ENCODE measurements at places on chromosomes 3 and 15.

GRCh38 chr3:9125278-9125951 is 124.0 kb downstream of the SRGAP3 start:
- no peak for DNase-seq

GRCh38 chr3:46356909-46357308 is 3.0 kb downstream of the CCR2 start:
- DNase-seq, result no peak

GRCh38 chr3:4656059-4656458 is 162.9 kb downstream of the ITPR1 start:
- DNase-seq, result peak; percentile 15

DNA sequence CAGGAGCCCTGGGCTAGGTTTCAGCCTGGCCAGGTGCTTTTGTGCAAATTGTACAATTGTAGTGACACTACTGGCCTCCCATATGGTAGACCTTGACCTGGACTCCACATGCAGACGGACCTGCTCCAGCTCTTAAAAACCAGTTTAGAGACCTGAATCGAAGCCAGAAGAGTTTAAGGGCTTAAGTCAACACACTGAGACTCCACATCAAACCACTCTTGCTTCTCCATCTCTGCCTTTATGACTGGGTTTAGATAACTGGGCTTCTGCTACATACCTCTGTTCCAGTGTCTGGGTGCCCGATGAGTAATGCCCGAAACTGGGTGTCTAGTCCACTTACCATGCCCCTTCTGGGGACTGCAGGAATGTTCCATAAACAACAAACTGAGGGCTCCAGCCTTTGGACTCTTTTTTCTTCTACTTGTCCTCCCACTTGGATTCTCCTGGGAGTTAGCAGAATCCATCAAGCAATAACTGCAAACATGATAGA is 32.8 kb downstream of the TMEM212 start:
- no peak for DNase-seq

- no peak for DNase-seq
These were observed 64.2 kb downstream of the ISG20 start for GRCh38 chr15:88702983-88703382.

DNA sequence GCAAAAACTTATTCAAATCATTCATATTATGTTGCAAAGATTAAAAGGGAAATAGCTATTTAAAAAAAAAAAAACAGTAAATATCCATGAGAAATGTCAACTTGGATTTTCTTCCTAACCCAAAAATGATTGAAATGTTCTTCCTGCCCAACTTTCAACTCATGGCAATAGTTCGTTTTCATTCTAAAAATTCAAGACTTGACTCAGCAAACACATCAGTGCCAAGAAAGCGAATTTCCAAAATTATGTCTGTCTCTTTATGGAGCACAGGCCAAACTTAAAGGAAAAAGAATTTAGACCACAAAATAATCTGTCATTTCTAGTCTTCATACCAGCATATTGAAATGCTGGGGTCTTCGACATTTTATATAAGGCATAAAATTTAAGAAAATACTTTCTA is 63.7 kb downstream of the MAGI1 start:
- no peak for DNase-seq

DNA sequence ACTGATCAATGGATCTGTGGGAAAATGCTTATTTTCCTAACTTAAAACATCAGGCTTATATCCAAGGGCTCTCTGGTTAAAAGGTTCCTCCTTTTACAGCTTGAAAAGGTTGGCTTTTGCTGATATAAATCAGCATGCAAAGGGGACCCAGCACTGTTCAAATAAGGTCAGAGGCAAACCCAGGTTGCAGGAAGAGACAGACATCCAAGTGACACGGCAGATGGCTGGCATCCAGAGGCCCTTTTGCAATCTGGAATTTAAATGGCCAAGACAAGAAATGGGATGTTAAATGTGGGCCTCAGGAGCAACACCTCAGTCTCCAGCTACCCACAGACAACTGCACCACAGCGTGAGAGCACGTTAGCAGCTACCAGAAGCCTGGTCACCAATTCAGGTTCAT is 6.3 kb downstream of the SH3BP5 start:
- DNase-seq, result no peak

- no peak for DNase-seq
These were observed 93.0 kb downstream of the NPTN start for GRCh38 chr15:73540161-73540560.

- no peak for DNase-seq
These were observed 8.4 kb downstream of the SHF start for GRCh38 chr15:45179221-45179985.

DNA sequence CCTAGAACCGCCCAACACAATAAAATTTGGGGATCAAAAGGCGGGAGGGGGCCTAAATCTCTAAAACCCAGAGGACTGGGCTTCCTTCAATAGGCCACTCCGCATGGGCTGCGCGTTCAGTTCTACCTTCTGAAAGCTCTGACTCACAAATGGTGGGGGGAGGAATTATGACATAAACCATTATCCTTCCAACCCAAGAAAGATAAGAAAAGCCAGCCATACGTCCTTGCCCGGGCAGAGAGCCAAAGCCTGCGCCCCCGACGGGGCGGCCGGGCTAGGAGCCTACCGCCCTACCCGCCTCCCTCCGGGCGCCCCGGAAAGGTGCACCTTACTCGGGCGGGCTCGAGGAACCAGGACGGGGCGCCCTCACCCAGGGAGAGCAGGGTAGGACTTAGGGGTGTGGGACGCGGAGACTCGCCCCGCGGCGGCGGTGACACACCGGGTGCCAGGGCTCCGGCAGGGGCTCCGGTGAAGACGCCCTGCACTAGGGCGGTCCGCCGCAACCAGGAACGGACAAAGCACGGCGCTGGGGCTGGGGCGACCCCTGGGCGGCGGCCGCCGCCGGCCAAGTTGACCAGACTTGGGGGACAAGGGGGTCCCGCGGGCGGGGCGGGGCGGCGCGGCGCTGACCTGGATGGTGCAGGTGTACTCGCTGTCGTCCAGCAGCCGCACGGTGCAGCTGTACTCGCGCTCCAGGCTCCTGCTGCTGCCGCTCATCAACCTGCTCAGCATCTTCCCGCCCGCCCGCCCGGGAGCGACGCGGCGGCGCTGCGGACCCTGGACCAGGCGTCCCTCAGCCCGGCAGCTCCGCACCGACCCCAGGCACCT is 534 bp downstream of the FRMD5 start:
- no peak for DNase-seq

- no peak for DNase-seq
These were observed 23.7 kb downstream of the TPM1 start for GRCh38 chr15:63066272-63066671.

- DNase-seq, result no peak
These were observed 22.5 kb downstream of the RHOA start for GRCh38 chr3:49389297-49389696.

GRCh38 chr3:171976526-171976925 is 62.9 kb upstream of the FNDC3B start:
- DNase-seq, result no peak

DNA sequence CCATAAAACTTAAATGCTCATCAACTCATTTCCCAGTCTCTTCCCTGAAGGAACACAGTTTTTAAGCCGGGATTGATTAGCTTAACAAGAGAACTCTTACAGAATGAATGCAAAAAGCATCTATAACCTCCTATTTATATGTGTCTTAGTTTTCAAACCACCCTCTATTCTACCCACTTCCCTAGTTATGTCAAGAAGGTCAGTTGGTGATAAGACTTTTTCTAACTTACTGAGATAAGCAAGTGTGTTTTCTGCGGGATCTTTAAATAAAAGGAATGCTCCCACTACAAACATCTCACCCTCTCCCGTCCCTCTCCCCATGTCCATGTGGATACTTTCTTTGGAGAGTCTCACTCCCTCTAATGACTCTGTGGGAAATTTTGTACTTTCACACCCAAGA is 218.5 kb downstream of the SV2B start:
- no peak for DNase-seq

DNA sequence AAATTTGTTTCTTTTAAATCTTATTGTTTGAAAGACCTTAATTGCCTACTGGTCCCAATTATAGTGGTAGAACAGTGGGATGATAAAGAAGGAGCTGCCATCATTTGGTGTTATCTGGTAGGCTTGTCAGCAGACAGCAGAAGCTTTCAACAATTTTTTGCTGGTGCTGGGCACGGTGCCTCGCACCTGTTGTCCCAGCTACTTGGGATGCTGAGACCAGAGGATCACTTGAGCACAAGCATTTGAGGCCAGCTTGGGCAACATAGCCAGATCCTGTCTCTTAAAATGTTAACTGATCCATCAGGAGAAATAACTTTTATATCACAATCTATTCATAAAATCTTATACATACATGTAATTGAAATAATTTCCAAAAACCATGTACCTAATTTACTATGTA is 36.0 kb downstream of the SENP5 start:
- no peak for DNase-seq

GRCh38 chr3:11495948-11496557 is 147.7 kb downstream of the VGLL4 start:
- DNase-seq, result no peak

GRCh38 chr15:70556779-70557178 is 206.6 kb downstream of the UACA start:
- DNase-seq, result no peak

- DNase-seq, result no peak
These were observed 41.4 kb downstream of the UBE2E2 start for GRCh38 chr3:23244324-23245041.

DNA sequence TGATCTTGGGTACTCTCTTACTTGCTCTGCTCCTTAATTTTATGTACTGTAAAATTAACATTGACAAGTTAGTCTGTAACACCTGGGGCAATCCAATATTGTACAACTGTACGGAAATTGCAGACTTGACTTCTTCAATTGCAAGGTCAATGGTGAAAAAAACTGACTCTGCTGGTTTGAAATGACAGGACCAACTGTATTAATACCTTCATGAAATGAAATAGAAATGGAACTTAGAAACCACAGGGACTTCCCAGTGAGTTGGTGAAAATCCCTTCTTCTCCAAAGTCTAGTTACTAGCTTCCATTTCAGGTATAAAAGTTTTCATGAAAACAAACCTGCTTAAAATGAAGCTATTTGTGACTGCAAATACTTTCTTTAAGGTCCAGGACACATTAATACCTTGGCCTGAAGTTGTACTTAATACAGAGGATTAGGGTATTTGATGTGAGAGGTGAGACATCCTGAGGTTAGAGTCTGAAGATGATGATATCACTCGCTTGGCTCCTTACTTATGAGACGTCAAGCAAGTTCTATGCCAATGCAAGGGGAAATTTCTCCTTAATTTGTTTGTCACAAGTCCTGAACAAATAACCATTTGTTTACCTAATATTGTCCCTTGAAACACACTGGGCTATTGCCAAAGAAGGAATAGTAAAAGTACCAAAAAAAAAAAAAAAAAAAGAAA is 226.2 kb upstream of the TP63 start:
- DNase-seq, result no peak

GRCh38 chr15:66825139-66825538 is 123.1 kb downstream of the SMAD6 start:
- no peak for DNase-seq

- no peak for DNase-seq
These were observed 18.5 kb downstream of the MIX23 start for GRCh38 chr3:122364490-122364889.

GRCh38 chr3:131840156-131840797 is 194.5 kb downstream of the CPNE4 start:
- DNase-seq, result no peak

- no peak for DNase-seq
These were observed 51.4 kb upstream of the IQSEC1 start for GRCh38 chr3:13124631-13125030.

DNA sequence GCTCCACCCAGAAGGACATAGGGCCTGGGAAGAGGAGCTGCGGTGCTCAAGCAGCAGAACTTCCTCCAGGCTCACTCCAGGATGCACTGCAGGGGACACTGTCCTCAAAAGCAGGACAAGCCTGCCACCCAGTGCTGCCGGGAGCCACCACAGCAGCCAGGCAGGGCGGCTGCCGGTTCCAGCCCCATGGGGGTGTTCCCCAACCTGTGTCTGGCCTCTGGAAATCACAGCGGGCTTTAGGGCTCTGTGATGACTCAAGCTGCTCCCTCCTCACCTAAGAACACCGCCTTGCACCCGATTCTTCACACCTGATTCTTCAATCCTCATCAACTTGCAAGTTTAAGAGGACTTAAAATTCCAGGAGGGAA is 71.9 kb upstream of the SLC6A11 start:
- no peak for DNase-seq

- peak; percentile 47 for DNase-seq
These were observed 125.5 kb downstream of the GREM1 start for GRCh38 chr15:32843219-32843815.

GRCh38 chr15:51223771-51224229 is 114.6 kb downstream of the CYP19A1 start:
- DNase-seq, result no peak

DNA sequence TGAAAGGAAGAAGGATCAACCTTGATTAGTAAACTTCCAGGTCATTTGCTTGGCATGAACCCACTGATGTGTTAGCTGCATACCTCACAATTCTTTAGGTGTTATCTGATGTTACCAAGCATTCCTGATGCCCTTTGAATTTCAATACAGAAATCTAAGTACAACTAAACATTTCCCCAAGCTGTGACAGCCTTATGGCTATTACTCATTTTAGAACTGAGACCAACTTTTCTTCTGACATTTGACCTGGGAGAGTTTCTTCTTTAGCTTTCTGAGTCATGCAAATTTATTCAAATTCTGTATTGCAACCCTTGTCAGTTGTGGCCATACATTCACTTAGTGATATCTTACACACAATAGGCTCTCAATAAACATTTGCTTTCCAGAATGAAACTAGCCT is 124.3 kb downstream of the TIGIT start:
- no peak for DNase-seq

DNA sequence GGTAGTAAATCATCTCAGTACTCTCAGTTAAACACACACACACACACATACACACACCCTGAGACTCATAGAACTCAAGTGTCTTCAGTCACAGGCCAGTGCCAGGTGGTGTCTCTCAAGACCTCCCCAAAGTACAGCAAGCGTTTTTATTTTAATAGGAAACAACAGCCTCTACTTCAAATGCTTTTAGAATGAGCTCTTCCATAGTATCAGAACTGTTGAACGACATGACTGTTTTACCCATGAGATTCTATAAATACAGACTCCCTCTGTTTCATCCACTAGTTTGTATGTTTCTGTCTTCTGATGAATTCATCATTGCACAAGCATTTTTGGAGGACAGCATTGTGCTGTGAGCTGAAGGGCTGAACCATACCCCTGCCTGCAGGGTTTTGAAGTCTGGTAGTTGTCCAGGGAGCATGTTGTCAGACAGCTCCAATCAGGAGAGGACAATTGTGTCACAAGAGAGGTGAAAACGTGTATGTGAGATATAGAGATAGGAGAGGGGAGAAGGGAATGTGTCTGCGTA is 201.0 kb upstream of the BCL6 start:
- no peak for DNase-seq
